ENCODE measurements at places on chromosomes 7 and 10.

DNA sequence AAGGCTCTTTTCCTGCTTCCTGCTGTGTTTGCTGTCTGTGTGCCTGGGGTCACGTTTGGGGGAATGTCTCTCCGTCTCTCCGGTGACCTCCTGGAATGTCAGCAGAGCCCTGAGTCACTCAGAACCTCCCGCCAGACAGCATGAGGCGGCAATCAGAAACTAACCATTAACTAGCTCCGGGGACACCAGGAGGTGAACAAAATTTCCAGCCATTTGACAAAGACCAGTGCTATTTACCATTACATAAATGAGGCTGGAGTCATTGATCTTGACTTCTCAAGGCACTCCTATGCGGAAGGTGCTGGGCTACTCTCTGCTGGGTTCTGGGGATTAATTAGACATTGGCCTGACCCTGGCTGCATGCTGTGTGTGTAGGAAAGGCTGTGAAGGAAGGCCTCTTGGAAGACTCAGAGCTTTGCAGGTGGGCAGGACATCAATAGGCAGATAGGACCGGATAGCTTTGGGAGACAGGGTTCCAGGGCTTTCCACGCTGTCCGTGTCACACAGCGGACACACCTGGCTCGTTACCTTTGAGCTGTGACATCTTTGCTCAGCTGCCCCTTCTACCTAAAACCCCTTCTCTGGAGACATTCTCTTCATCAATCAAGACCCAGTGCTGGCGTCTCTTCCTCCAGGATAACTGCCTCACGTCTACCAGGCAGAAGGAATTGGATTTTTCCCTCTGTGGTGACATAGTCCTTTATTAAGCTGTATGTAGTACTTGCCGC is 77.0 kb downstream of the PFKFB3 start:
- peak; percentile 92 for DNase-seq

- peak; percentile 71 for DNase-seq
These were observed 860.9 kb downstream of the XPNPEP1 start for GRCh38 chr10:109062371-109062770.

- no peak for DNase-seq
These were observed 8.2 kb upstream of the OPTN start for GRCh38 chr10:13091801-13092200.

GRCh38 chr10:19659920-19660655 is 156.1 kb upstream of the PLXDC2 start:
- peak; percentile 11 for DNase-seq

- peak; percentile 52 for DNase-seq
These were observed 163.3 kb downstream of the SVIL start for GRCh38 chr10:29471544-29471859.

GRCh38 chr7:66970310-66970709 is 25.1 kb downstream of the SBDS start:
- no peak for DNase-seq

GRCh38 chr7:7257899-7258692 is 75.8 kb downstream of the C1GALT1 start:
- DNase-seq = peak; percentile 89
